ENCODE measurements at places on chromosomes 1 and 21. TPM values are rescaled to one million over a fixed set of nuclear protein-coding genes. Genes with fewer than 3 reads are reported as not detected.

- no peak overlapping the region for H3K4me3 ChIP-seq
- no peak overlapping the region for H3K27ac ChIP-seq
- H3K4me1 ChIP-seq: no peaks in the 10 kb centered on the region
- H3K27me3 ChIP-seq: no peaks in the 10 kb centered on the region
Measured at GRCh38 chr1:20848162-20848561, 61.1 kb upstream of the HP1BP3 start.

DNA sequence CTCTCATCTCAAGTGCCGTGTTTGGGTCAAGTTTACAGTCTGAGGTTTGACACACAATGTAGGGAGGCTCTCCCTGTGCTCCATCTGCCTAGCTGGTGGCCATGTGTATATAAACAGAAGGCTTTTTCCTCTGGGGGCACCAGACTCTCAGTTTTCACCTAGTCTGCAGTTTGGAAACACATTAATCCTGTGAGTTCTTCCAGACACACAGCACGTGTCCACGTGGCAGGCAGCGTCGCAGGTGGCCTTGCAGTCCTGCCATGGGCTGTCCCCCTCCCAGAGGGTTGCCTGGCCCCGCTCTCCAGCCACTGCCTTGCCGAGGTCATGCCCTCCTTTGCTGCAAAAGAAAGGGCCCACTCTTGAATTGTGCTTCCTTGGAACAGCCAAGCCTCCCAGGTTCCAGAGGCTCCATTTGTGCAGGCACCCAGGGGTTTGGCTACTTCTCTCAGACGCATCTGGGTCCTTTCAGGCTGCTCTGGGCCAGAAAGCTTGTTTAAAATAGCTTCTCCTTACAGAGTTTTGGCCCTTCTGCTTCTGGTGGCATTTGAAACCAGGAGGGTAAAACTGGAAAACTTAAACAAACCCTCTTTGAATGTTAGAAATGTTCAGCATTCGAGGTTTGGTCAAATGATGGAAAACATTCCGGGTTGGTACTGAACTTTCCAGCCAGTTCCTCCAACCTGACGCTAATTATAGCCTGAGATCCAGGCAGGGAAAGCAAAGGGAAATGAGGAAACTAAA, 4.4 kb upstream of the RUNX1 start:
- H3K4me1 ChIP-seq: peaks cover 28% of the 10 kb centered on the region
- no peaks in the 10 kb centered on the region for H3K36me3 ChIP-seq
- H3K27ac ChIP-seq: peak overlapping the region; percentile 79
- no peak overlapping the region for H3K4me3 ChIP-seq

DNA sequence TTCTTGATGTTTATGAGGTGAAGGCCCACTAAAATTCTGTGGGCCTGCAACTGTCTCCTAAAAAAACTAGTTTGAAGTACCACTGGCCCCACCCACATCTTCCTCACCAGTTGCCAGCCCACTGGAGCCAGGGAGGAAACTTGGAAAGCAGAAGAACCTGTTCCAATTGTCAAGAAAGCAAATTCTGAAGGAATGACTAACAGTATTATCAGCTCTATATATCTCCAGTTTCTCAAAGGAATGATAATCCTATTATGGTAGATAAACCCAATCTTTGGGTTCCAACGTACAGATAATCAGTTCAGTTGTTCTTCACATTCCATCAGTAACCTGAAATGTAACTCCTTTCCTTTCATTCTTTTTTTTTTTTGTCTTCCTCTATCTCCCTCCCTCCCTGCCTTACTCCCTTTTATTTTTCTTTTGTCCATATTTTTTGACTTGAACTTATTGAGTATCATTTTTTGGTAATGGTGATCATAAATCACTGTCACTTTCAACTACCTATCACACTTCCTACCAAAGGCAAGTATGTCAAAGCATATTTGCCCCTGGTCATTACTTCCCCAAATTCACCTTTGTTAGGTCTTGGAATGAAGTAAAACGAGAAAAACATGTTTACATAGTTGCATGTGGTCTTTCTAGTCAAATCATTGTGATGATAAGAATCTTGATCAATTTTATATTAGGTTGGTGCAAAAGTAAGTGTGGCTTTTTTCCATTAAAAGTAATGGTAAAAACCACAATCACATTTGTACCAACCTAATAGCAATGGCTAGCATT, 943.4 kb downstream of the TTLL7 start:
- no peak overlapping the region for H3K4me3 ChIP-seq
- no peaks in the 10 kb centered on the region for H3K36me3 ChIP-seq
- H3K27me3 ChIP-seq: no peaks in the 10 kb centered on the region

DNA sequence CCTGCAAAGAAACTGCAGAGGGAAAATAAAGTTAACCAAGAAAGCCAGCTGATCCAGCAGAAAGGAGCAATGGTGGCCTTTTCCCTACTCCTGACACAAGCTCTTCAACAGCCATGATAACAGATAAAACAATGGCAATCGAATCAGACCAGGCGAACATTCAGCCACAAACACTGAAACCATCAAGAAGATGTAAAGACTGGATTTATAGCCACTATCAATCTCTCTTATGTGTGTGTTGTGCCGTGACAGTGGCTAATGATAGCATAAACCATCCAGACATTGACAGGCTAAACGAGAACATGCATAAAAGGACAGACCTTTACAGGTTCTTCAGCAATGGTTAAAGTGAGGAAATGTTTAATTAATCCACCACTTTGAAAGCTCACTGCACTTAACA, 78.1 kb upstream of the RAB4A start:
- no peak overlapping the region for H3K4me3 ChIP-seq
- DNase-seq: no peak
- H3K27ac ChIP-seq: no peak overlapping the region

- H3K27me3 ChIP-seq: no peaks in the 10 kb centered on the region
- no peak overlapping the region for H3K4me3 ChIP-seq
- no peaks in the 10 kb centered on the region for H3K4me1 ChIP-seq
- no peaks in the 10 kb centered on the region for H3K36me3 ChIP-seq
- DNase-seq: no peak
Measured at GRCh38 chr21:14531757-14532316, 14.3 kb downstream of the SAMSN1 start.

- H3K4me1 ChIP-seq: peaks cover 52% of the 10 kb centered on the region
- peak within 1 kb of the TSS; percentile 62 for H3K4me3 ChIP-seq
- peaks cover 21% of the 10 kb centered on the region for H3K27me3 ChIP-seq
- peak; percentile 88 for DNase-seq
- no peaks in the 10 kb centered on the region for H3K36me3 ChIP-seq
- no peak within 1 kb of the TSS for H3K27ac ChIP-seq
Measured at GRCh38 chr1:155078469-155079209, at the start of gene EFNA3. Gene EFNA3, plus strand, starts transcription at chr1:155078837. Its CDS starts 105 bp downstream, at chr1:155078942.

DNA sequence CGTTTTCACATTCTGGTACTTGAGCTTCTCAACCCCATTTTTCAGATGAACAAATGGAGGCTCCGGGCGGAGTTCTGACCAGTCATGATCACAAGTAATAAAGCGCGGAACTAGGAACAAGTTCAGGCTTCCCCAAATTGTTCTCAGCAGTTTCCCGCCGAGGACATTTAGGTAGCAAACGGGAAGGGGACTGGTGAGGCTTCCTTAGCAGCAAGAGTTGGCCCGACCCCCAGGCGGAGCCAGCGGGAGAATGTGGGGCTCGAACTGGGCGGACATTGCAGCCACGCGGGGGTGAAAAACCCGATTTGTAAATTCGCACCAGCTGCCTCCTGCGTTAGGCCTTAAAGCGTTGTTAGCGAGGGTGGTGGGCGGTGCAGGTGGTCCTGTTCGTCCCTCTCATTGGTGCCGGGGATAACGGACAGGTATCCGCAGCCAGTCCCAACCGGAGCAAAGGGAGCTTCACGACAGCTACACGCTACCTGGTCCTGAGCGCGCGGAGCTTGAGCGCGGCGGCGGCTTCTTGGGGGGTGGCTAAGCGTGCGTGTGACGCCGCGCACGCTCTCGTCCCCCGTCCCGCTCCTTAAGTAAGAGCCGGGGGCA, 15.3 kb downstream of the SEMA6C start:
- peaks cover 14% of the 10 kb centered on the region for H3K4me1 ChIP-seq
- H3K27ac ChIP-seq: peak overlapping the region; percentile 16
- H3K27me3 ChIP-seq: peaks cover 22% of the 10 kb centered on the region
- peak overlapping the region; percentile 45 for H3K4me3 ChIP-seq
- DNase-seq: peak; percentile 71

DNA sequence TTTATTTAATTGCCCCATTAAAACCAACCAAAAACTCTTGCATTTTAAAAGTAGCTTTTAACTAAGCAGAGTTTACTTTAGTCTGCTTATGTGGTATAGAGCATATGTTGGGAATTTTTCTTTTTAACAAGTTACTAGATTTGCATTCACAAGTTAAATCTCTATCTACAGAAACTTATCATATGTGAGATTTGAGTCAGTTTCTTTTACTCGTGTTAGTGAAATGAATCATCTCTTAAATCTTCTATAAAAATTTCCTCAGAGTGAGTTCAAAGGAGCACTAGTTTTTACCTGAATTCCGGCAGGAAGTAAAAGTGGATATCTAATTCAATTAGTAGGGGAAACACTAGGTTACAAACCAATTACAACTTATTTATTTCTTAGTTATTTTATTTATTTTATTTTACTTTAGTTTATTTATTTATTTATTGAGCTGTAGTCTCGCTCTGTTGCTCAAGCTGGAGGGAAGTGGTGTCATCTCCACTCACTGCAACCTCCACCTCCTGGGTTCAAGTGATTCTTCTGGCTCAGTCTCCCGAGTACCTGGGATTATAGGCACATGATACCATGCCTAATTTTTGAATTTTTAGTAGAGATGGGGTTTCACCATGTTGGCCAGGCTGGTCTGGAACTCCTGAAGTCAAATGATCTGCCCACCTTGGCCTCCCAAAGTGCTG, 1609.6 kb upstream of the B3GALT2 start:
- H3K4me1 ChIP-seq: no peaks in the 10 kb centered on the region
- no peak for DNase-seq
- no peaks in the 10 kb centered on the region for H3K27me3 ChIP-seq

- H3K36me3 ChIP-seq: no peaks in the 10 kb centered on the region
- H3K27ac ChIP-seq: peak overlapping the region; percentile 87
- no peaks in the 10 kb centered on the region for H3K4me1 ChIP-seq
- no peak for DNase-seq
Measured at GRCh38 chr1:212668477-212668876, 31.2 kb downstream of the BATF3 start.

DNA sequence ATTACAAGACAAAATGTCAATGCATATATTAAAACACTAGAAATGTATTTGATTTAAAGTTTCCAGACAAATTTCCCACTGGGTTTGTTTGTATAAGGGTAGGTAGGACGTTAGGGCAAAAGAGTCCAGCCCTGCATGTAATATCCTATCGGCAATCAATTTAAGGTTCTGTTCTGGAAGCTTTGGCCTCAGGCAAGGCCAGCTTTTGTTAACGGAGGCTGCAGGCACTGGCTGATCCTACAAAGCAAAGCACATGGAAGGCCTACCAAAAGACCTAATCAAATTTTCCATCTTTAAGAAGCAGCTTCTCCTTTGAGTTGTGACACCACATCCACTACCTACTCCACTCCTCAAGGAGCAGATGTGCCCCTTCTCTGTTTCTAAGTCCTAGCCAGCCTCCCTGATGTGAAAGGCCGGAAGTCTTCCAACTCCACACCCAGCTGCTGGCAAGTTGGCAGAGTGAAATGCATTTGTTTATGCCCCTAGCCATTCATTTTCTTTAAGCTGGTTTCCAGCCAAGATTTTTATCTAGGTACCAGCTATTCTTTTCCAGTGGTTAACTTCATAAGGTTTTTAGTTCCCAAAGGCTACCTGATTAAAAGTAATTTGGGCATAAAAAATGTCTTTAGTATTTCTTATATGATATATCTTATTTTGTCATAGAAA, 452.6 kb downstream of the PTBP2 start:
- H3K4me1 ChIP-seq: no peaks in the 10 kb centered on the region
- no peaks in the 10 kb centered on the region for H3K27me3 ChIP-seq
- no peaks in the 10 kb centered on the region for H3K36me3 ChIP-seq

SPOCD1 gene
- 0.95 TPM for polyA plus RNA-seq

OR2L2 gene
- not detected for polyA plus RNA-seq

PTAFR gene
- polyA plus RNA-seq: 1.7 TPM

LEFTY2 gene
- not detected for polyA plus RNA-seq

Data from stomach (tissue), 19 donors.